Activated gamma-delta T cell treated with anti-CD3 and anti-CD28 coated beads, Interleukin-2, amount 50 U/mL, for 16 hours (primary cell): ENCODE measurements at places on chromosomes 2 and 18.
A peak's percentile ranks its signal among the peaks of the same experiment; 100 is the strongest.

- no peak for DNase-seq
Observed at GRCh38 chr2:137194111-137194510, 428.8 kb downstream of the THSD7B start.

DNA sequence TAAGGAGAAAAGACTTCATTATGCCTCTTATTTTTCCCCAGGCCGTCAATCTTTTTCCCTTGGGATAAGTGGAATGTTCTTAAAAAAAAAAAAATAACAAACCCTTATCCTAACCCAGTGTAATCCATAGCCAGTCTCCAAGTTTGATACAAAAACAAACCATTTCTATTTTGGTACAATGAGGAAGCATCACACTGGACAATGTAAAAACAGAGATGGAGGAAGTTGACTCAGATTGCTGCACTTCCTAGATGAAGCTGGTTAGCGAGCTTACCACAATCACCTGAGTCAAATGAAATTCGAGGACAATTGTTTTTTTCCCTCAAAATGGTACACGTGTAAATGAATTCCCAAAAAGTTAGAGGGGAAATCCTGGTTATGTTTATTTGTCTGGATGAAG lies 259.7 kb downstream of the TCF4 start:
- no peak for DNase-seq

DNA sequence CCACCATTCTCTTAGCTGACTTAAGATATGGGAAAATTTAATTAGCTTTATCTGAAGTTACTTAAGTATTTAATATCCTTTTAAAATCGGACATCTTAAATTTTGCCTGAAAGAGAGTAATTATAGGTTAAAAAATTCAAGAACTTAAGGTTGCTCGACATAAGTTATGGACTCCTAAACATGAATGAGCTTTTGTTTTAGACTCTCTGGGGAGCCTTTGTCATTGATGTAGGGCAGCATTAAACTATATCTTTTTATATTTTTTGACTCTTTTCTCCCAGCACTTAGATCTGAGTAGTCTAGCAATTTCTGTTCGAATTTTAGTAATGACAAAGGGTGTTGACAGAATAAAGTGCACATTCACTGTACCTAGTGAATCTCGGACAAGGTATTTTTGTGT lies 4.7 kb downstream of the PHLPP1 start:
- DNase-seq, result no peak

DNA sequence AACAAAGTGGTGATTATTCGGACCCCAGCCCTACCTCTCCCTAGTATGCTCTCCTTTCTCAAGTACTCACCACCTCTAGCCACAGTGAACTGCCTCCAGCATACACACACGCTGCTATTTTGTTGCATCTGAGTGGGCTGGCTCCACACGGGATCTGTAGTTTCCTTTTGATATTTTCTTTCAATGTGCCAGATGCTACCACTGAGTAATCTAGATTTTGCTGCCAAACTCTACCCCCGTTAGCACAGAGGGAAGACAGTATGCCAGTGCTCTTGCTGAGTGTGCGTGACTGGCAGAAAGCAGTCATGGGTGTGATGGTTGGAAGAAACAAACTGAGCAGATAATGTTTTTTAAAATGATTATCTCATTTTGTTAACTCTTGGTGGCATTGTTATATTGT lies 11.6 kb downstream of the CFLAR start:
- no peak for DNase-seq

DNA sequence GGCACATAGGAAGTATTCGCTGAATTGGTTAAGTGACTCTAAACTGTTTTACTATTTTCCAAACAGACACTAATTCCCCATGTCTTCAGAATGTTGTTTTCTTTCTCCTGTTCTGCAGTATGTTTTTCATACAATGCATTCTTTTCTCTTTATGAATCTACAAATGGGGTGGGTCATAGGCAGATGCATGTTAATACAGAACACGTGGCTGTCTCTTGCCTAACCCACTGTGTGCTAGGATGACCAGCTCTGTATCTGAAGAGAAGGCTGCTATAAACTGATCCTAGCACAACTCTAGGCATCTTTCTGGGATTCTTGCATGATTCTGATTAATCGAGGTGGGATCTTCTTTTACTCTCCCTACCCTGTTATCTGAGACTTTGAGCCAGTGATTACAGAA lies 826.0 kb downstream of the PLCL1 start:
- DNase-seq, result no peak

- DNase-seq, result no peak
Observed at GRCh38 chr2:111898703-111899514, 502 bp downstream of the MERTK start.

DNA sequence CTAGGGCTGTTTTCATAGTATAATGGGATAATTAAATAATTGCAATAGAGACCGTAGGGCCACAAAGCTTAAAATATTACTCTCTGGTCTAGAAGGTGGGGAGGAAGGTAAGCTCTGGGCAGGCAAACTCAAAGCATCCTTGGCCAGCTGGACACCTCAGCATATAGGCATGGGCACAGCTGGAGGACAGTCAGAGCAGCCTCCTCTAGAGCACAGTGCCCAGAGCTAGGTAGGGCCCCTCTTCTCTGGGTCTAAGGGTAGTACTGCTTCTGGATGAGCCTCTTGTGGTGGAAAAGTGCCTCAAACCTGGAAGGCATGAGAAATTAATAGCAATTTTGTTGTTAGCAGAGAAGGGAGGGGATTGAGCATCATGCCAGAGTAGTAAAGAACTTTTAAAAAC lies 291.3 kb upstream of the FBXO11 start:
- no peak for DNase-seq

- DNase-seq, result no peak
Observed at GRCh38 chr2:74999468-74999867, 41.0 kb downstream of the POLE4 start.

DNA sequence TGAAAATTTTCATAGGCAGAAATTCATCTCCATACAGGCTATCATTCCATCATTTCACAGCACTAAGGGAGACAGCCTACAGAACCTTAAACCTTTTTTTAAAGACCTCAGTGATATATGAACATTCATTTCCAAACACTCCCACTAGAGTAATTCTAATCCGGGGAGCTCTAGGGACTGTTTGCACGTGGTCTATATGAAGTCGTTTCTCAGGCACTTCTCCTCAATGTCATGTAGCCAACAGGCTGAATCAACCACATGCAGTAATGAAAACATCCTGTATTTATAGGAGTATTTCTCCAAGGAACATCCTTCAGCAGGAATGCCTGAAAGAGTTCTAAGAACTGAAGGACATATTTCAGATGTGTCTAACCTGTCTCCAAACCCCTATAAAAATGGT lies 97.3 kb upstream of the CREB1 start:
- no peak for DNase-seq

GRCh38 chr2:219243291-219243761 lies 1.9 kb downstream of the GLB1L start:
- no peak for DNase-seq

DNA sequence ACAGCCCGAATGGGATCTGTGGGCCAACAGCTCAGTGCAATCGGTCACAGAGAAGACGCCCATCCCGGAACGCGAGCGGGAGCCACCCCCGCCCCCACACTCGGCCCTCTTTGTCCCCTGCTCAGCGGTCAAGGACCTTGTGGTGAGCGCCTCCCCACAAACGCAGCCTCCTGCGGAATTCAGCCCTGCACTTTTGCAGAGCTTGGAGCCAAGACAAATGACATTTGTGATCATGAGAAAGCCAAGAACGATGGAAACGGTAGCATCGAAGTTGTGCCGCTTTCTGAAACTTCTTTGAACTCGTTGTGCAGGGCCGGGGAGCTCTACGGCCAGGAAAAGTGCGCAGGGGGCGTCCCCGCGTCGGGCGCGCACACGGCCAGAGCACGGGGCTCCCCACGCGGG lies 6.7 kb upstream of the SALL3 start:
- DNase-seq, result no peak

DNA sequence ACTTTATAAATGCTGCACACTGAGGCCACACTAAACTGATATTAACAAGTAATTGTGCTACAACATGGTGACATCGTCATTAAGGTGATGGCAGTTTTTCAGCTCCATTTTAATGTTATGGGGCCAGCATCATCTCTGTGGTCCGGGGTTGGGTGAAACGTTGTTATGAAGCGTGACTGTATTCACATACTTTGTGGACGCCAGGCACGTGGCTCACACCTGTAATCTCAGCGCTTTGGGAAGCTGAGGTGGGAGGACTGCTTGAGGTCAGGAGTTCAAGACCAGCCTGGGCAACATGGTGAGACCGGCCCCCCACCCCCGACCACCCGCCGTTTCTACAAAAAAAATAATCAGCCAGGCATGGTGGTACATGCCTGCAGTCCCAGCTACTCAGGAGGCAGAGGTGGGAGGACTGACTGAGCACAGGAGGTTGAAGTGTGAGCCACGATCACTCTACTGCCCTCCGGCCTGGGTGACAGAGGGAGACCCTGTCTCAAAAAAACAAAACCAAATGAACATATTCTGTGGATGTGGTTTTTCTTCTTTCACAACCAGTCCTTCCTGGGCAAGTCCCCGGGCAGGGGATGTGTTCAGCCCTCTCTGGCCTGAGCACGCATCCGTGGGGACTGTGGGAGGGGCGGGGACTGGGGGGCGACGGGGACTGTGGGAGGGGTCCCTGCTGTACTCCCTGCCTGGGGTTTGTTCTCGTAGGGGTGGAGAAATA lies 12.9 kb upstream of the GAL3ST2 start:
- no peak for DNase-seq

- DNase-seq, result no peak
Observed at GRCh38 chr2:13195270-13195669, 478.5 kb downstream of the TRIB2 start.

DNA sequence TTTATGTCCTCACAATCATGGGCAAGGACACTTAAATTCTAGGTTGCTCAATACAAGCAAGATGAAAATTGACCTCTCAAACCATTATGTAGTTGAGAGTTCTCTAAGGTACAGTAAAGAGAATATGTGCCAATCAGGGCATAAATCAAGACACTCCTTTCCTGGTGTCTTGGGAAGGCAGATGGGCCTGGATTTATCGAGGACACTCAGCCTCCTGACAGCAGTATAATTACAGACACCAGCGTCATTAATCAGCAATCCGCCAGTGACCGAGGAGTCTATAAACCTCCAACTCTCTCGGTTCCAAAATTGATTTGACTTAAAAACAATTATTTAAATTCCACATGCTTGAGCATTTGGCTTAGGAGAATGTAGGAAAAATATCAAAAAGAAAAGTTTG lies 75.7 kb upstream of the DAPL1 start:
- no peak for DNase-seq

DNA sequence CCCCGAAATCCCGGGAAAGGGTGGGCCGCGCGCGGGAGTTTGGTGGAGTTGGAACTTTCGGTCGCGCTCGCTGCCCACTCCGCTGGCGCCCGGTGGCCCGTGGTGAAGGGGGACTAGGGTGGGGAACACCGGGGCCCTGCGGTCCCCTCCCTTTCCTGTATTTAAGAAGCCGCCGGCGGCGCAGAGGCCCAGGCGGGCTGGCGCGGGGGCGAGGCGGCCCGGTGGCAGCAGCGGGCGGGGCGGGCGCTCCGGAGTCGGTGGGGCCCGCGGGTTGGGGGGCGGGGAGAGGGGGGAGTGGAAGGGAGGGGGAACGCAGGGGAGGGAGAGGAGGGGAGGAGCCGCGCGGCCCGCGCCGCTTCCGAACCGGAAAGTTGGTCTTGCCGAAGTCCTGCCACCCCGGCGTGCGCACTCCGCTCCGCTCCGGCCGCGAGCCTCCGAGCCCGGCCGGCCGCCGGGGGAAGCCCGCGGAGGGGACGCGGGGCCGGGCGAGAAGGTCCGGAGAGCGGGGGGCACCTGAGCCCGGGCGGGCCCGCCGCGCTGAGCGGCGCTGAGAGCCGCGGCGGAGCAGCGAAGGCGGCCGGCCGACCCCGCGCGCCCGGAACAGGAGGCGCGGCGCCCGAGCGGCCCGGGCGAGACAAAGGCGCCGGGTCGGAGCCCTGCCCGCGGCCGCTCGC lies 425 bp upstream of the SALL3 start:
- no peak for DNase-seq

DNA sequence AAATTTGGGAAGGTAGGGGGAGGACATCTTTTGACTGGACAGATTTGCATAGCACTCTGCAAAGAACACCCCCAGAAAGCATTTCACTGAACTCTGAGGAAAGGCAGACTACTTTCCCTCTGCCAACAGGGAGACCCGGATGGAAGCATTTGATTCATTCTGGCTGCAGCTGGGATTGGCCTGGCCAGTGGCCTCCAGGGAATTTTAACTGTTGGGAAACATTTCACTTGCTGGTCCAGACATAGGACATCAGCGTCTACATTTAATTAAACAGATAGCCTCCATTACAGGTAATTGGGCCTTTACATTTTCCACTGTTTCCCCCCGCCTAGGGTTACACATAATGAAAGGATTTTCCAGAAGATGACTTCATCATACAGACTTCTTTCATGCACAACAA lies 92.8 kb downstream of the MARCHF4 start:
- no peak for DNase-seq

GRCh38 chr2:237141571-237142051 lies 55.9 kb downstream of the COPS8 start:
- DNase-seq, result no peak

DNA sequence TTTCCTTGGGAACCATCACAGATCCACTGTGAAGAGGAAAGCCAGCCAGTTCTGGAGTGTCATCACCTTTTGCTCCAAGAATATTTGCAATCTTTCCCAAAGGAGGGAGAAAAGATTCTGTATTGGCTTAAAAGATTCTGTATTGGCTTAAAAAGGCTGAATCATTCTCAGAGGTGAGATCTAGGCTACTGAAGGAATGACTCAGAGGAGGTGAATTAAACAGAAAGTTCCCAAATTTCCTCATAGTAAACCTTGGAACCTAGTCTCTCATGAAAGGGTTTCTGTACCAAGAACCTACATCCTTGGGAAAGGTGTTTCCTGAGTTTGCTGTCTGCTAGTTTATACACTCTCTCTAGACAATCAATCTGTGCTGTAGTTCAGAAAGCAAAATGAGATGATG lies 34.1 kb upstream of the GRB14 start:
- no peak for DNase-seq

- no peak for DNase-seq
Observed at GRCh38 chr2:20666005-20666303, 990 bp upstream of the GDF7 start.

- no peak for DNase-seq
Observed at GRCh38 chr2:20633001-20633400, 17.9 kb downstream of the HS1BP3 start.

DNA sequence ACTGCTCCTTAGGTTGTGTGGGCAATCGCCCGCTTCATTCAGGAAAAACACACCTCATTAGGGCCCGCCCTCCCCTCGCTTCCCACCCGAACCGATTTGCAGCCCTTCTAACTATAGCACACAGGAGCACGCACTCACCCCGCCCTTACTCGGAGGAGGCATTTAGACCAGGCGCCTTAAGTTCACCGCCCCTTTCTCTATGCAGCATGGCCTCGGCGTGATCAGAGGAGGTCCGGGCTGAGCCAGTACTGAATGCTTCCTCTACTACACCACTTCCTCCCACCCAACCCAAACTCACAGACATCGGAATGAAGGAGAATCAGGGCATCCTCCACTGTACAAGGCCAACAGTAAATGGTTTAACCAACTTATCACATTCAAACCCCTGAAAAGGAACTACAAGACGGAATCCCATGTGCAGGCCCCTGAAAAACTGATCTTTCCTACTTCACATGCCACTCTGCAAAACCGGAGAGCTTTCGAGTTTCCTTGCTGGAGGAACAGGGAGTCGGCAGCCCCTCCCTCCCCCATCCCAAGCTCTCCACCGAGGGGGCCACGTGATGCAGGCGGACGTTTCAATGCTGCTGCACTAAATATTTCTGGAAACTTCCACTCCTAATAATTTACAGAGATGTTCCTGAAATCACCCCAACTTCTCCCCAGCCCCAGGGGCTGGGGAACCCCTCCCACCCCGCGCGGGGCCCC lies 1.4 kb downstream of the XPO1 start:
- DNase-seq, result peak; percentile 81
